Stimulated activated CD8-positive, alpha-beta memory T cell treated with anti-CD3 and anti-CD28 coated beads, Interleukin-7, amount 100 ng/mL, for 48 hours (primary cell): ENCODE measurements at places on chromosomes 12 and 14.

DNA sequence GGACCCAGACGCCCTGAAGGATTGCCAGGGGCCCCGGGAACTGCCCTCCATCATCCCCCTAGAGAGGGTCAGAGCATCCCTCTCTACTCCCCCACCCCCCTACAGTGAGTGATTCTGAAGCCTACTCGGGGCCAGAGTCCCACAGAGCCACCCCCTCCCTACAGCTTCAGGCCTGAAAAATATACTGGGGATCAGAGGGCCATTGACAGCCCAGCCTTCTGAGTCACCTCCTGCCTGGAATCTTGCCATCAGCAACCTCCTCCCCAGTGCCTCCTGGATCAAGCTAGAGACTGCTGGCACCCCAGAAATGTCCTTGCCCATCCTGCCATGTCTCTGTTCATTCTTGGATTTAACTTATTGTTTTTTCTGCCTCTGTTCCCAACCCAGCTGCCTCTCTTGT lies 21.7 kb upstream of the MIA2 start:
- no peak for DNase-seq

DNA sequence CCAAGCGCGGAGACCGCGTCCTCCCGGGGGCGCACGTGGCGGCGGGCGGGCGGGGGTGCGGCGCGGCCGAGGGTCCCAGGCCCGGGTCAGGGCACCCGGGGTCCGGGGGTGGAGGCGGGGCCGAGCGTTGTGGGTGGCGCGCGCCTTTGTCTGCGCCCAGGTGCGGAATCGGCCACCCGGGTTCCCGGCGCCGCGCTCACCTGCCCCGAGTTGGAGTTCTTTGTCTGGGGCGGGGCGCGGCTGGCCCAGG lies 50.1 kb downstream of the LRCOL1 start:
- no peak for DNase-seq

- no peak for DNase-seq
These were observed 190.1 kb downstream of the BCL11B start for GRCh38 chr14:99081880-99082279.

DNA sequence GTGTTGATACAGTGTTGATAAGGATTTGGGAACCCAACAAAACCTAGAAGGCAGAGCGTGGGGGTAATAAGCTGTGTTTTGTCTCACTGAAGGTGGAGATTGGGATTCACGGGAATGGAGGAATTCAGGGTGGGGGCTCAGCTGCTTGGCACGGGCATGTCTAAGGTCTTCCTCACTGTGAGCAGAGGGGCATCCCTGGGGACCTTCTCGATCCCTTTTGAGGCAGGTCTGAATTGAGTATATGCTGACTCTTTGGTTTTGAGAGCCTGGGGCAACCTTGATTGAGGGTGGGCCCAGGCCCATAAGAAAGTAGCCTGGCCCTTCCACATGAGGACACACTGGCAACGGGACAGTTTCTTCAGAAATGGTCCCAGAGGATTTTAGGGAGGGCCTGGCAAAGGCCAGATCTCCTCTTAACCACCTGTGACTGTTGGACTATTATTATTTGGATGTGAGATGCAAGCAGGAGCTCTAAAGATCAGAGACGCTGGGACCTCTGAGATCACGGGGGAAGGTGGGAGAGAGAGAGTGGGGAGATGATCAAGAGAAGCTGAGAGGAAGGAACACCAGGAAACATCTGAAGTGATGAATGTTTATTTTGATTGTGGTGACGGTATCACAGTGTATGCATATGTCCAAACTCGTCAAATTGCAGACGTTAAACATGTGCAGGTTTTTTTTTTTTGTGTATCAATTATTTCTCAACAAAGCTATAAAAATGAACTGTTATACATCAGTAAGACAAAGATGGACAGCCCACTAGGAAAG lies 48.4 kb downstream of the SMIM41 start:
- no peak for DNase-seq

DNA sequence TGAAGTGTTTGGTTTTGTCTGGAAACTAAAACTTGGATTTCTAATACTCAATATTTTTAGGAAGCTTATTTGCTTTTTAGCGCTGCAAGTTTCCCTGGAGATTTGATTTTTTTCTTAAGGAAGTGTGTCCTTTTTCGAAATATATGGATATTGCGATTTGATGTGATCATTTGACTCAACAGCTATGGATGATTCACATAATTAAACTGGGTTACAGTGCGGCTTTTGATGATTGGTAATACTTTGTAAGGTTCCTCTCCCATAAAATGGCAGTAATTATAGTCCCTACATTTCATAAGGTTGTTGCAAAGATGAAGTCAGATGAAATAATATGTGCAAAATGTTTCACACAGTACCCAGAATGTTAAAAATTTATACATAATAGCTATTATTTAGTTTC lies 13.1 kb downstream of the LDHB start:
- DNase-seq: no peak
